NCI-H524 treated with DMSO at 0.1 percent for 48 hours (cell line): ENCODE measurements at places on chromosomes 11 and 22.

DNA sequence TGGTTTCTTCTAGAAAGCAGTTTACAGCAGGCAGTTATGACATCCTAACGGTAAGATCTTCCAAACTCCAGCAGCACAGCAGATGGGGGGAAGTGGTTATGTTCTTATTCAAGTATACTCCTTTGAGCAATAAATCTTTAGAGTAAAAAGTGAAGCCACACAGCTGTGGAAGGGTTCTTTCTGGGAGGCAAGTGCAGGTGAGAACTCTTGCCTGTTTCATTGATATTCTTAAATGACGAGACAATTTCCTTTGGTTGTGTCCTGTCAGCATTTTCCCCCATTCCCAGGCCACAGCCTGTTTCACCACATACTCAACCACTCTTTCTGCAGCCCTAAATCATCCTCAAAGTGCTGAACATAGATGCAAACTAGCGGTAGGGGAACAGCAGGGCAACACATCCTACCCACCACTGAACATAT, 207.3 kb upstream of the MTNR1B start:
- no peak for DNase-seq

DNA sequence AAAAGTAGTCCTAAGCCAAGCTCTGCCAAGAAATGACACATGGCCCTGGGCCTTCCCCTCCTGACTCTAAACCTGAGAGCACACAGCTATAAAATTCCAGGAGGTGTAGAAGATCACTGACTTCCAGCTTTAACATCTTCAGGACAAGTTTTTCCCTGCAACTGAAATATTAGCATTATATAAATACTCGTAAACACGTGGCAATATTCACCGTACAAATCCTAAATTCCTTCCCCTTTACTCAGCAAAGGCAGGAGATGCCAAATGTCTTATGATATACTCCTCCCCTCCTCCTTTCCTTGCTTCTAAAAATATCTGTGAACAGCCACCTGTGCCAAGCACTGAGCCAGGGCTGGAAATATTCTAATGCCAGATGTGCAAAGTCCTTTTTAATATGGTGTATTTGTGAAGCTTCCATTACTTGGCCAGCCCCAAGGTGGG, 194.0 kb downstream of the LARGE1 start:
- DNase-seq, result no peak

DNA sequence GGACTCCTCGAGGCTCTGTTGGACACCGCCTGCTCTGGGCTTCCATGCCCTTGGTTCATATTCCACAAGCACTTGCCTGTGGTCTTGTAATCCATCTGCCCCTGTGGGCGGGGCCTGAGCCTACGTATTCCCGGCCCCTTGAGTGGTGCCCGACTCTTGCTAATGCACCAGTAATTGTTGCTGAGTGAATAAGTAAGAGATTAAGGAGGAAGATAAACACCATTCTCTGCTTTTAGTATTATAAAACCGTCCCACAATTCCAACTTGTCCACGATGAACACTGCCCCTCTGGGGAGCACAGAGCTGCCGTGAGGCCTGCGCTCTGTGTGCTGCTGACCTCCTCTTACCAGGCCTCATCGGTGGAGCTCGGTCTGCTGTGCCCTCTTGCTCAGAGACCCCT, 50.3 kb downstream of the MICAL2 start:
- peak; percentile 10 for DNase-seq

GRCh38 chr11:113932788-113933187, 28.2 kb downstream of the HTR3B start:
- no peak for DNase-seq

GRCh38 chr22:40922484-40923303, 28.5 kb upstream of the RBX1 start:
- no peak for DNase-seq

DNA sequence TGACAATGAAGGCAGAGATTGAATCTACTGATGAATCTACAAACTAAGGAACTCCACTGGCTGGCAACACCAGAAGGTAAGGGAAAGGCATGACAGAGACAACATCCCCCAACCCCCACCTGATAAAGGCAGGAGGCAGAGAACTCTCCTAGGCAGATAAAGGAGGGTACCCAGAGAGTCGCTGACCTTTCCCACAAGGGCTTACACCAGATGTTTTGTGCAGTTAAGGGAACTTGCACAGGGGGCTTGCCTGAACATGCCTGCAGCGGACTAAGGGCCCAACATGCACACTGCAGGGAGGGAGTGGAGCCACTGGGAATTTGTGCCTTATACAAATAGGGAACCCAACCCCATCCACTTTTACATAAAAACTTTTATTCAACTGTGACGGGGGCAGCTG, 1996.9 kb upstream of the RAG2 start:
- no peak for DNase-seq
